AG08396 (cell line): ENCODE measurements at places on chromosomes 11 and 22.
A peak's percentile ranks its signal among the peaks of the same experiment; 100 is the strongest.

GRCh38 chr22:37705205-37705604, 8.4 kb downstream of the TRIOBP start:
- no peak for DNase-seq

GRCh38 chr22:17748555-17749353, 25.5 kb downstream of the BID start:
- DNase-seq, result no peak

- peak; percentile 73 for DNase-seq
Measured at GRCh38 chr11:120801801-120802689, 221.9 kb upstream of the TBCEL start.

- peak; percentile 54 for DNase-seq
Measured at GRCh38 chr22:21984793-21985192, 2.2 kb upstream of the TOP3B start.

DNA sequence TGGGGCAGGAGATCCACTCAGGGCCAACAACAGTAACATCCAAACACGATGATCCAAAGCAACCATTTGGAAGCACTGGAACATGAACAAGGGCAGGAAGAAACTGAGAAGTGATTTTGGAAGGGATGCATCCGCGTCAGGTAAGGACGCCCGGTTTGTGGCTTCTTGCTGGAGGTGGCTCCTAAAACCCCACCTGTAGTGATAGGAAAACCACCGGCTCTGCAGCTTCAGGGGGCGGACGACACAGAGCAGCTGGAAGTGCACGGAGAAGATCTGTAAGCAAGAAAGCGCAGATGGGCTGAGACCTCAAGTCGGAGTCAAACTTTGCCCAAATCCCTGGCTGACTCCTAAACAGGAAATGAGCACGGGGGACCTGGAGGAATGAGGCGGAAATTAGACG, 1066.1 kb downstream of the BRD1 start:
- no peak for DNase-seq

DNA sequence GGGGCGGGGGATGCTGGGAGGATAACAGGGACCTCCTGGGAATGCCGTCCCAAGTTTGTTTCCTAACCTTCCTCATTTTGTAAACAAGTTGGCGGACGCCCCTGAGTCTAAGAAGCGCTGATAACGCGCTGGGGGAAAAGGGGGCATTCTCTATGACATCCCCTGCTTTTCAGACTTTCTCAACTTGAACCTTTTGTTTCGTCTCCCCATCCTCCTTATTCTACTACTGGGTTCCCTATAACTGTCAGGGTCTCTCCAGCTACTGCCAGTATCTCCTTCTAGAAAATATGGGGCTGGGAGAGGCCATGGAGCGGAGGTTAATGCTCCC, 654 bp downstream of the TMEM86A start:
- no peak for DNase-seq

DNA sequence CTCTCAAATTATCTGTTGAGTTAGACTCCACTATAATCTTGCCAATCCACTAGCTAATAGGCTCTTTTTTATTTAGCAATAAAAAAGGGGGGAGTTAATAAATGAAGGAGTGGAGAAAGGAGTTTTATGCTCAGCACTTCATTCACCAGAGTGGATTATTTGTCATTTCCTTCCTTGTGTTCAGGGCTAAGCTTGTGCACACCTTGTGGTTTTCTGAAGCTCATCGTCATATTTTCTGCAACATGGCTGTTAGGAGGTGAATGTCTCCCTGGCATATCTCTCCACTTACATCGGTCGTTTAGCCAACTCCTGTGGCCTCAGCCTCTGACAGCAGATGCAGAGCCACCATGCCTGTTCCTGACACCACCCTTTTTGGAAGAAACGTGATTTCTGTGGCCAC, 83.9 kb upstream of the MTNR1B start:
- no peak for DNase-seq

- DNase-seq, result no peak
Measured at GRCh38 chr11:2815762-2816496, 69.6 kb downstream of the CDKN1C start.

GRCh38 chr11:2155511-2155910, 5.5 kb downstream of the INS start:
- no peak for DNase-seq

DNA sequence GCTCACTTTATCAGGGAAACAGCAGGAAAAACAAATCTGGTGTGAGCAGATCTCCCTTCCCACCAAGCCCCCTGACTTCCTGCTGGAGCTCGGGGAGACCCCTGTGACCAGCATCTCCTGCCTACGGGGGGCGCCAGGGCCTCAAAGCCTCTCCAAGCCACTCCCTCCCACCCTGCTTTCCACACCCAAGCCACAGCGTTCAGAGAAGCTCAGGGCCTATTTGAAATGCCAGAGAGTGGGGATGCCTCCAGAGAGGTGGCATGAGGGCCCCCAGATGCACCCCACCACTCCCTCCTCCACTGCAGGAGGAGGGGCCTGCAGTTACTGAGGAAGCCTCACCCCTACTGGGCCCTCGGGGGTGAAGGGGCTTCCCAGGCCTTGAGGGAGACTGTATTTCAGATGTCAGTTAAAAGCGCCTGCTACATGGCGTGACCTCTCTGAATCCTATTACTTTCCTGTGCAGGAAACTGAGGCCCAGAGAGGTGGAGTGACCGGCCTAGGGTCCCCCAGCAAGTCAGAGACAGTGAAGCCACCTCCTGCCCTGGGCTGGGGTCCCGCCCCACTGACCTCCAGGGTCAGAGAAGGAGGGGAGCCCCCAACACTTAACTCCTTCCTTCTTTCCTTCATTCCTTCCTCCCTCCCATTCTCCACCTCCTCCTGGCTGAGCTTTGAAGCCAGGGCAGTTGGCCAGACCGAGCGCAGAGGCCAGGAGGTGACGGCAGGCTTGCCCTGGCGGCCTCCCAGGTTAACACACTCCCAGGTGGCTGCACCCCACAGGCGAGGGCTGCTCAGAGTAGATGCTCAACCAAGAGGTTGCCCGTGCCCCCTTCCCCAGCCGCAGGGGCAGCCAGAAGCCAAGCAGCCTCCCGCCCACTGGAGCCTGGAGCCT, 6.0 kb upstream of the CDKN1C start:
- DNase-seq, result no peak

- DNase-seq, result peak; percentile 55
Measured at GRCh38 chr11:58024601-58025091, 965 bp downstream of the OR9Q1 start.

- no peak for DNase-seq
Measured at GRCh38 chr11:64570341-64570740, 20.7 kb upstream of the SLC22A12 start.

DNA sequence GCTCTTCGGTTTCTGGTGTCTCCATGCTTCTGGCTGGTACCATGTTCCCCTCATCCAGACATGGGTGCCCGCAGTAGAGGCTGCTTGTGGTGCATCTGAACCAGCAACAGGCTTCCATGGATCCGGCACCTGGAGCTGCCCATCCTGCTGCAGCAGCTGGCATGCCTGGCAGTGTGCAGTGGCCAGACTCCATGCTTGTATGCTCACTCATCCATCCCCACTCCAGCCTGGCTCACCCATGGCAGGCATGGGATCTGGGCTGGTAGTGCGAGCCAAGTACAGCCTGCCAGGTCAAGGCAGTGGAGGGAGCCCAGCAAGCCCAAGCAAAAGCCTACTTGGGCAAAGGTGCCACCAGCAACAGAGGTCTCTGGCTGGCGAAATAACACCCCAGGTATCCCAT, 6.2 kb upstream of the OR5W2 start:
- DNase-seq, result no peak

DNA sequence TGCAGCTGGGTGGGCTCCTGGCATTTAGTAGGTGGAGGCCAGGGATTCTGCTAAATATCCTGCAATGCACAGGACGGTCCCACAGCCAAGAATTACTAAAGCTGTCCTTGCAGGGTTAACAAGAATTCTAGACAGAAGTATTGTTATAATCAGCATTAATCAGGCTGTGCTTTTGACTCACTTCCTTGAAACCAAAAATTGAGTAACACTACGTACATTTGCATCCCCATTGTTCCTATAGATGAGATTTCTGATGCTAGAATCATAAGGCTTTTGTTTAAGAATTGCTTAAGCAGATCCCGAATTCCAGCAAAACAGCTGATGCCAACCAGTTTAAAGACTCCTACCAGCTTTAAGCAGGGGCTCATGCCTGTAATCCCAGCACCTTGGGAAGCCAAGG, 11.4 kb downstream of the SLC6A5 start:
- DNase-seq, result no peak

DNA sequence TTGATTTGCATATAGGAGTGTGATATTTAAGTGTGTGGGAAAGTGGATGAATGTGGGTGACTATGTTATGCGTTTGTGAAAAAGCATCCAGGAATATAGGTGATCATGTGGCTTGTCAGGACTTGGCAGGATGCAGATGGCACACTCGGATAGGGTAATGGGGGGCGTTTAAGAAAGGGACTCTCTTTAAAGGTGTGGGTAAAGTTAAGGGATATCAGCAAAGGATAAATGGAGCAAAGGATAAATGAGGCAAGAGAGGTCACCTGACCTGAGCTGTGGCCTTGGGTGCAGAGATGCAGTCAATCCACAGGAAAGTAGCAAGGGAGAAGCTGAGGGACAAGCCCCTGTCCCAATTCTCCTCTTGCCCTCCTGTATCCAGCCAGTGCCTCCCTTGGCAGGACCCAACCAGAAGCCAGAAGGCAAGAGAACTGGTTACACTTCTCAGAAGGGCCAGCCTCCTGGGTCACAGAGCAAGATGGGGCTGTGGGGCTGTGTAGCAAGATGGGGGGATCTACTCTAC, 47.5 kb upstream of the GRAMD1B start:
- DNase-seq, result no peak

- DNase-seq, result no peak
Measured at GRCh38 chr22:38762551-38762983, 6.8 kb upstream of the SUN2 start.

DNA sequence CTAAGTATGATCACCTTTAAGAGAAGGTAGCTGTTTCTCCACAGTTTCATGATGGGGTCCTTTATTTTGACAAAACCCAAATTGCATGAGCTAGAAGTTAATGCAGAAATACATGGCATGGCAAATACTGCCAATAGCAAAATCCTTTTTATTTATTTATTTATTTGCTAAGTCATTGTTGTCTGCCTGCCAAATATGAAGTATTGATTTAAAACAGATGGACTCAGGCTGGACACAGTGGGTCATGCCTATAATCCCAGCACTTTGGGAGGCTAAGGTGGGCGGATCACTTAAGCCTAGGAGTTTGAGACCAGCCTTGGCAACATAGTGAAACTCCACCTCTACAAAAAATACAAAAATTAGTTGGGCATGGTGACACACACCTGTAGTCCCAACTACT, 52.4 kb downstream of the LARGE2 start:
- DNase-seq, result no peak

DNA sequence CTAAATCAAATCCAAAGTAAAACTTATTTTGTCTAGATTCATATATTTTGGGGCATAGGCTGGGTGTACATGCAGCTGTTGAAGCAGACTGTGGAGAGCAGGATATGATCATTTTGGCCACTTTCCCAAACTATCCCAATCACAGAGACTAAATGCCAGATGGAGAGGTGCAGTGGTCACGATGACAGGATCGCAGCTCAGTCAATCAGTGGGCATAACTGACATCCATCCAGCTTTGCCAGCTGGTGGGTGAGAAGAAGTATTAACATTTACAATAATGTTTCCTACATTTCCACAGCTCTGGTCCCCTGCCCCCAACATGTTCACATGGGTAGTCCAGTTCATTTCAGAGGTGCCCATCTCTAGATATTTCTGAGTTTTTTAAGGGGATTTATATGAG, 255.5 kb upstream of the SESN3 start:
- DNase-seq, result no peak

- no peak for DNase-seq
Measured at GRCh38 chr11:19372381-19372780, 131.6 kb upstream of the E2F8 start.

DNA sequence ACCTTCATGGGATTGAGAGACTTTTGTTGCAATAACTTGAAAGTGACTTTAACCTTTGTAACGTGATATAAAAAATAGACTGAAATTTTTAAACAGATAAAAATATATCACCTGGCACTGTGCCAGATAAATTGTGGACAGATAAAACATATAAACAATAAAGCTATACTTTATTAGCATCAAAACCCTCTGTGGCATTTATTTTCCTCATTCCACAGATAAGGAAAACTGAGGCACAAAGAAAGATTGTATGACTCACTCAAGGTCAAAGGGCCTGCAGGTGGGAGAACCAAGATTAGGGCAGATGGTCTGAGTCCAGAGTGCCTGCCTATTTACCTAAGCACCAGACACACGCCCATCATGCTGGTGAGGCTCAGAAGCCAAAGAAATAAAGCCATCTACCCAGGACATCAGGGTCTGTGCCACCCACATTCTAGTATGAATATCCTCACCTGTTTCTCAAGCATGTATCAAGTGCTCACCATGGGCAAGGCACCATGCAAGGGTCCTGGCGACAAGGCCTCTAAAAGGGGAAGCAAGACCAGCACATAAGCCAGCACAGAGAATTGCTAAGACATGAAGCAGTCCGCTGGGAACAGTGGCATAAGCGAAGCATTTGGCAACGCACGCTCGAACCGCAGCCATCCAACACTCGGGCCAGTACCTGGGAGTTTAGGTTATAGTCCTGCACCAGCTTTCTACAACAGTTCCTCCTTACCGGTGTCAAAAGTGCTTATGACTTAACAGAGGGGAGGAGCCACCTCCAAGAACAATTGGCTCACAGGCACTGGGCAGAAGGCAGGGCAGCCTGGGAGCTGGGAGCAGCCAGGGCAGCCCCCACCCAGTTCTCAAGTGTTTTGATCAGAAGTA, 17.6 kb downstream of the MYH9 start:
- no peak for DNase-seq

DNA sequence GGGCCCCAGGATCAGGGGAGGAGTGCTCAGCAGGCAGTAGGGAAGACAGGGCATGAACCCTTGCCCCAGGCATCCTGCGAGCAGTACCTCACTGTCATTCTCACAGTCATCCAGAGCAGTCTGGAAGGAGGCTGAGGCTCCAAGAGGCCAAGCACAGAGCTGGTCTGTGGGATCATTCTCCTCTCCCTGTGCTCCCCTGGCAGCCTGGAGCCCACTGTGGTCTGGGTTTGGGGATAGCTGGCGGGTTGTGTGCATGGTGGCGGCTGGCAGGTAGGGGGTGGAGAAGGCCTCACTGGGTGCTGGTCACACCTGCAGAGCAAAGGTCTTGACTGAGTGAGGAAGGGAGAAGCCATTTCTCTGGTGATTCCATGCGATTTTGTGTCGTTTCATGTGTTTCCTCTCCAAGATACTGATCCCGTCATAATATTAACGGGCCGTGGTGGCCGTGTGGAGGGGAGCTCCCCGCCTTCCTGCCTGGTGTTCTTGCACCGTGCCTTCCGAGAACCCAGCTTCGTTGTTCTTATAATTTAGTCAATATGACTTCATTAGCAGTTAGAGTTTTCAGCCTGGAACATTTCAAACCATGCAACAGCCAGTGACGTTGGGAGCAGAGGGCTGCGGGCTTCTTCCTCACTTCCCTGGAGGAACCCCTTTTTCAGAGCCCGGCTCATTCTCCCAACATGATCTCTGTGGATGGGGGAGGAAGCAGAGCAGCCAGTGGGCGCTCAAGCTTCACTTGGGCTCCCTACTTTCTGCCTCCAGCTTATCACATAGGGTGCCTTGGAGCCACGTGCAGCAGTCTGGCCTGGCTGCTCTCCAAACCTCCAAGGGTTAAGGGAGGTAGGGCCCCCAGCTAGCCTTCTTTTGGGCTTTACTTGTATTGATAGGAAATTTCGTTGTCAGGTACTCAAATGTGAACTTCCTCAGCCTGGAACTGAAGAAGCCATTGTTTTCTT, 20.8 kb upstream of the ADORA2A start:
- DNase-seq, result no peak
